ENCODE measurements at places on chromosomes 11 and 22. TPM values are rescaled to one million over a fixed set of nuclear protein-coding genes. Genes with fewer than 3 reads are reported as not detected.
A peak's percentile ranks its signal among the peaks of the same experiment; 100 is the strongest.

- DNase-seq: no peak
Observed at GRCh38 chr11:69367211-69367964, 73.4 kb downstream of the MYEOV start.

DNA sequence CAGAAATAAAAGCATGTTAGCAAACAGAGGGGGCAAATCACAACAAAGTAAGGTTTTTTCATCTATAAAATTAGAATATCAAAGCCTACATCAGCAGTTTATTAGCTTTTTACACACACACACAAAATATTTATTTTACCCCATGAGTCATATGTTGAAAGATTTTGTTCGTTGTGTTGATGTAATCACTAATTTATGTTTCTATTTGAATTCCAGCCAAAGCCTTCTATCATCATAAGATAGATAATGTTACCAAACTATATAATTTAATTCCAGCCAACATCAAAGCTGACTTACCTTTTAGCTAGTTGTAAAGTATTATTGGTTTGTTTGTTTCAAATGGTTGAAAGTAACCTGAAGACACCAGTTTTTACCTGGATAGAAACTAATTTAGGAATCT is 458.0 kb upstream of the ARHGAP42 start:
- DNase-seq: no peak

GRCh38 chr11:72838691-72839305 is 24.6 kb downstream of the ATG16L2 start:
- DNase-seq: no peak

- no peak for DNase-seq
Observed at GRCh38 chr11:76336597-76336996, 44.3 kb downstream of the THAP12 start.

- DNase-seq: no peak
Observed at GRCh38 chr11:132632641-132633124, 899.6 kb downstream of the OPCML start.

DNA sequence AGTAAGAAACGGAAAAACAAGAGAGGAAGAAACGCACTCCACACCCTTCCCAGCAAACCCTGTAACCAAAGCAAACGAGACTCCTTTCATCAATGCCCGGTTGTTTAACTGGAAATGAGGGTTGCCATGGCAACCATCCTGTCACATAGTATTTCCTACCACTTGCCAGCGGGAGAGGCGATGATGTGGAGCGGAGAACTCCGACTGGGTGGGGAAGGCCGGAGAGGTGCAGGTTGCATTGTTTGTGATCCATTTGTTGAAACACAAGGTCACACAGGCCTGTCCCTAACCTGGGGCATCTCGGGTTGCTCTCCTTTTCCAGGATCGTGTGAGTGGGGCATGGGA is 609.9 kb downstream of the BUD13 start:
- DNase-seq: no peak

DNA sequence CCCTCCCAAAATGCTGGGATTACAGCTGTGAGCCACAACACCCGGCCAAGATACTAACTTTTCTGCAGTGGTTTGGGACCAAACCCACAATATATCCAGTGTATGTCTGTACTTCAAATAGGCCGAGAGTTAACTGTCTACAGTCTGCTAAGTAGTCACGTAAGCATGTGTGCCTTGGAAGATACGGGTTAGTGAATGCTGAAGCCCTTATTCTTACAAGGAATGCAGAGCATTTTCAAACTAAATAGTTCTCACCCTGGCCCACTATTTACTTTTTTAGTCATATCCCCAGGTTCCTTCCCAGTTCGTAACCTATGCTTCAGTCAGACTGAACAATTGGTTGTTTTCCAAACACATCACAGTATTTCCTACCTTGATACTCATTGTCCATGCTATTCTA is 176.0 kb downstream of the WNT11 start:
- no peak for DNase-seq

- DNase-seq: no peak
Observed at GRCh38 chr22:45878901-45879551, 97.9 kb downstream of the WNT7B start.

DNA sequence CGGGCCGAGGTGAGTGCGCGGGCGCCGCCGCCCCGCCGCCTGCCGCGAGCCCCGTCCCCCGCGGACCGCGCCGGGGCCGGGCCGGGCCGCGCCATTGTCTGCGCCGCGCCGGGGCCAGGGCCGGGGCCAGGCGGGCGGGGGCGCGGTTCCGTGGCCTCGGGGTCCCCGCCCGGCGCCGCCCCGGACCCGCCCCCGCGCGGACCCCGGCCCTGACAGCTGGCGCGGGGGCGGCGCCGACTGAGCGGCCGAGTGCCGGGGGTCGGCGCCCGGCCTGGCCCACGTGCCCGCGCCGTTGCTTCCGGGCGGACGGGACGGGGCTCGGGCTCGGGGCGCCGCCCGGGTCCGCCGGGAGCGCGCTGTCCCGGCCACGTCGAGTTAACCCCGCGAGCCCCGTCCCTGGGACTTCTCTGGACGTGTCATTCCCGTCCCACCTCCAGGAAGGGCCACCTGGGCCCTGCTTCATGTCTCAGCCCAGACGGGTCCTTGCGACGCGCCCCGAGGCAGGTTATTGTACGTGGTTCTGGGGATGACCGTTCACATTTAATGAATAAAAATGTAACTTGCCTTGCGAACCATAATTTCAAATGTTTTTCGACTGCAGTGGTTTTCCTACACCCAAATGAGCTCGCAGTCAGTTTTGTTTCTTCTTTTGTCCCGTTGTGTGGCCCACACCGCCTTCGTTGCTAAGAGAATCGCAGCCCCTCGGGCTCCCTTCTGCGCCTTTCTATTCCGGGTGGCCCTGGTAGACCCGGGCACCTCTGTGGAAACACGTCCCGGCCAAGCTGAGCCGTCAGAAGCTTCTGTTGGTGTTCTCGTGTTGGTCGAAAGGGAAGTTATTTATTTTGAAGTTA is 562 bp downstream of the ZBED4 start:
- peak; percentile 30 for DNase-seq

Gene APOBEC3A
- total RNA-seq: 0.74 TPM

DNA sequence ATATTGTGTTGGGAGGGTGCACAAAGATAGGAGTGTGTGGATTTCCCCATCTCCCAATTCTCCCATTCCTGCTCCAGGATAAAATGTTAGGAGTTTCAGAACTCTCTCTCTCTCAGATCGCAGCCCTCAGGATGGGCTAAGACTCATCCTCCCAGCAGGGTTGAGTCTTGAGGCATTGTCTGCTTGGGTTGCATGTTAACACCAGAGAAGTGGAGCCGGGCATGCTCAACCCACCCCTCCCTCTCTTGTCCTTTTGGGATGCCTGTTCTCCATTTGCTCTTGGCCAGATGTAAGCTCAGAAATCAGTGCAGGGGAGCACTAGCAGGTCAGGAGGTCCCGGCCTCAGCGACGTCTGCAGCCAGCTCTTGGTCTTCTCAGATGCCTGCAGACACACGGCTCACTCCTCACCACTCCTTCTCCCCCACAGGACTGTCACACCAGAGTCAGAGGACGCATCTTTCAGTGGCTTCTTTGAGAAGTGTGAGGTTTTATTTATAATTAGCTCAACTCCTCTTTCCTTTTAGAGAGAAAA is 1456.5 kb downstream of the TBC1D22A start:
- no peak for DNase-seq

GRCh38 chr11:2896047-2896446 is 10.5 kb upstream of the CDKN1C start:
- no peak for DNase-seq

Measured in CD4-positive, alpha-beta T cell (primary cell).